ENCODE measurements at places on chromosomes 12 and 14.

DNA sequence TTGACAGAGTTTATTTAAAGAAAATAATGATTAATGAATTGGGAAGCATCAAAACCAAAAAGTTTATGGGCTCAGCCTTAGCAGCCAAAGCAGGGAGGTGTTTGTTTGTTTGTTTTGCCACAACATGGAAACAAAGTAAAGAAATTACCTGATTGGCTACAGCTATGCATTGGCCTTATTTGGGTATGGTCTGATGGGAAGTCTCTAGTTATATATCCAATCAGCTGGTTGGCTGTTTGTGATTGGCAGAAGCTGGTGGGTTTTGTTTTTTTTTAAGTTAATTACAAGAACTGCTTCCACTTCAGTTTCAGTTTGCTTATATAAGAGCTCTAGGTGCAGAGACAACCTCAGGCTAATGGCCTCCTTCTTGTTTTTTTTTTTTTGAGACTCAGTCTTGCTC lies 4.6 kb upstream of the LEMD3 start:
- no peak for DNase-seq

DNA sequence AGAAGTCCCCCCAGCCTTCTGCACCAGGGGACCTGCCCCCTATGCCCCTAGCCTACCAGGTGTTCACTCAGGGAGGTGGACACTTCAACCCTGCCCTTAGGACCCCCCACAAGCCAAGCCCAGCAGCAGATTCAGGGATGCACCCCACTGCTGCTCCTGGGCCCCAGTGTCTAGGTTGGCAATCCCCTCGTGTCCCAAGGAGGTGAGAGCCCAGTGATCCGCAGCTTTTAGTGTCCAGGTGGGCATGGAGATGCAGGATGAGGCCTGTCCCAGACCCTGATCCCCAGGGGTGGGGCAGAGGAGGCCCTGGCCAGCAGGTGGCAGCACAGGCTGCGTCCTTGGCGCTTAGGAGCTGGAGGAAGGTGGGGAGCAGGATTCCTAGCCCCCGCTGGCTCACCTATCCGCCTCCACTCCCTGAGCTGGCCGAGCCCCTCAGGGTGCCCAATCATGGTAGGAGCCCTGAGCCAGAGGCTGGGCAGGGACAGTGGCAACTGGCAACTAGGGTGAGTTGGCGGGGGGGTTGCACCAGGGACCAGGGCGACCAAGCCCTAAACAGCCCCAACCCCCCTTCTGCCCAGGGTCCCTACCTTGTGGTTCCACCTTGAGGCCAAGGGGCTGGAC lies 4.1 kb downstream of the CKB start:
- peak; percentile 78 for DNase-seq

GRCh38 chr14:20477211-20477876 lies 8.1 kb downstream of the PNP start:
- no peak for DNase-seq

GRCh38 chr14:38982837-38983236 lies 120.2 kb downstream of the SEC23A start:
- DNase-seq, result no peak

- DNase-seq, result no peak
Measured at GRCh38 chr12:10718279-10718821, 4.8 kb downstream of the YBX3 start.

- DNase-seq, result no peak
Measured at GRCh38 chr12:110649341-110649847, 35.5 kb downstream of the TCTN1 start.

- no peak for DNase-seq
Measured at GRCh38 chr12:93793983-93794382, 116.8 kb downstream of the CRADD start.

- no peak for DNase-seq
Measured at GRCh38 chr14:62015243-62015642, 253.0 kb downstream of the SNAPC1 start.

GRCh38 chr12:12477532-12477890 lies 85.2 kb downstream of the DUSP16 start:
- DNase-seq, result no peak

DNA sequence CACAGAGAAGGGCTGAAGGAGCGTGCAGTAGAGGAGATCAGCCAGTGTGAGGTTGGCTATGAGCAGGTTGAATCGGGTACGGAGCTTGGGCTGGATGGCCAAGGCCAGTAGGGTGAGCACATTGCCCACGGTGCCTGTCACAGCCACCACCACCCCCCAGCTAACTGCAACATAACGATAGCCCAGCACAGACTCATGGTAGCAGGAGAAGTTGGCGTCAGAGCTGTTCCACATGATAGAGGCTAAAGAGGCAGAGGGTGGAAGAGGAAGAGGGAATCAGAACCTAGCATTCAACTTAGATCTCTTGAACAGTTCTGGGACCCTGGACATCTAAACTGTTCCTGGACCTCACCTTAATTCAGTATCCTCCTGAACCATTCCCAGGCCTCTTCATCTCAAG lies 668 bp downstream of the GPR84 start:
- DNase-seq, result no peak

DNA sequence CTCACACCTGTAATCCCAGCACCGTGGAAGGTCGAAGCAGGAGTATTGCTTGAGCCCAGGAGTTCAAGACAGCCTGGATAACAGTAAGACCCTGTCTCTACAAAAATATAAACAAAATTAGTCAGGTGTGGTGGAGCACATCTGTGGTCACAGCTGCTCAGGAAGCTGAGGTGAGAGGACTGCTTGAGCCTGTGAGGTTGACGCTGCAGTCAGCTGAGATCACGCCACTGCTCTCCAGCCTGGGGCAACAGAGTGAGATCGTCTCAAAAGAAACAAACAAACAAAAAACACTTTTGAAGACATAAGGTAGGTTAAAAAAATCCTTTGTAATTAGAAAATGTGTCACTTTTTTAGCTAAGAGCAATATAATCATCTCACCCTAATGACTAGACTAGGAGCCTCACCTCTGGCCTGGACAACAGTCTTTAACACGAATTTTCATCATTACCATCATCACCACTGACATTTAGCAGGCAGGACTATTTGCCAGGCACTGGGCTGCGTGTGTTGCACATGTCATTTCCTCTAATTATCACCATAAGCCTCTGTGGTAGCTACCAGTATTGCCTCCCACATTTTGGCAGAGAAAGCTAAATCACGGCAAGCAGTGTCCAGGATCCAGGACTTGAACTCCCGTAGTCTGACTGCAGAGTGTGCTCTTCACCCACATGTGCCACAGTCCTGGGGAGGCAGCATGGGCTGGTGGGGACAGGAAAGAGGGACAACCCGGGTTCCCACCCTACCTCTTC lies 4.6 kb upstream of the SYCP3 start:
- no peak for DNase-seq

GRCh38 chr14:66842911-66843512 lies 335.1 kb downstream of the GPHN start:
- DNase-seq, result no peak

DNA sequence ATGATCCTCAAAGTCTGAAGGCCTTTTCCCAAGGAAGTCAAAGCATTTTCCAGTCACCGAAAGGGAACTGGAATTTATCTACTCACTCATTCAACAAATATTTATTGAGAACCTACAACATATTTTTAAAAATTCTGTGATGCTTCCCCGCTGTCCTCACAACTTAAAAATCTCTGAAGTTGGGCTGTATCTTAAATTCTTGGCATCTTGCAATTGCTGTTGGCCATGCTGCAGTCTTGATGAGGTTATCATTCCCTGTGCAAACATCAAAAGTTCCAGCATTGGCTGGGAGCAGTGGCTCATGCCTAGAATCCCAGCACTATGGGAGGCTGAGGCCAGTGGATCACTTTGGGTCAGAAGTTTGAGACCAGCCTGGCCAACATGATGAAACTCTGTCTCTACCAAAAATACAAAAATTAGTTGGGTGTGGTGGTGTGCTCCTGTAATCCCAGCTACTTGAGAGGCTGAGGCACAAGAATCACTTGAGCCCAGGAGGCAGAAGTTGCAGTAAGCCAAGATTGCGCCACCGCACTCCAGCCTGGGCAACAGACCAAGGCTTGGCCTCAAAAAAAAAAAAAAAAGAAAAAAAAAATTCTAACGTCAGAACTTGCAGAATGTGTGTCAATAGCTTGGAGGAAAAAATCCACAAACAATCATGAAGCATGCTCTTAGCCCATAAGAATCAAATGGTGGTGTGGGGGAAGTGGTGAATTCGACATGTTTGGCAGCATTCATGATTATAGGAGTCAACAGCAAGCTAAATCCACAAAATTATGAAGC lies 34.9 kb downstream of the CCDC177 start:
- DNase-seq, result no peak

DNA sequence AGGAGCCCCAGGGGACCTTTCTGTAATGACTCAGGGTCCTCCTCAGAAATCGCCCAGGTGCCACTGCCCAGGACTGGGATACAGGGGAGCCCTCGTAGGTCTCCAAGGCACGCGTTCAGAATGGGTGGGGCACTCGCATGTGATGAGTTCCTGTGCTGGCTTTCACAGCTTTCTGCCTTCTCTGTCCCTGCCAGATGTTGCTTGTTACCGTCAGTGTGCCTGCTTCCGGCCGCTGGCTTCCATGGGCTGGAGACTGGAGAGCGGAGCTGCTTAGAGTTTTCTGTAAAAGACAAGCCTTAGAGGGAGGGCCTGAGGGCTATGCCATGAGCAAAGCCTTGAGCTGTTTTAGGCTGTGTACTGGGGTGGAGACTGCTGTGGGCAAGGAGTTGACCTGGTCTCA lies 75.0 kb upstream of the SLC24A4 start:
- no peak for DNase-seq

DNA sequence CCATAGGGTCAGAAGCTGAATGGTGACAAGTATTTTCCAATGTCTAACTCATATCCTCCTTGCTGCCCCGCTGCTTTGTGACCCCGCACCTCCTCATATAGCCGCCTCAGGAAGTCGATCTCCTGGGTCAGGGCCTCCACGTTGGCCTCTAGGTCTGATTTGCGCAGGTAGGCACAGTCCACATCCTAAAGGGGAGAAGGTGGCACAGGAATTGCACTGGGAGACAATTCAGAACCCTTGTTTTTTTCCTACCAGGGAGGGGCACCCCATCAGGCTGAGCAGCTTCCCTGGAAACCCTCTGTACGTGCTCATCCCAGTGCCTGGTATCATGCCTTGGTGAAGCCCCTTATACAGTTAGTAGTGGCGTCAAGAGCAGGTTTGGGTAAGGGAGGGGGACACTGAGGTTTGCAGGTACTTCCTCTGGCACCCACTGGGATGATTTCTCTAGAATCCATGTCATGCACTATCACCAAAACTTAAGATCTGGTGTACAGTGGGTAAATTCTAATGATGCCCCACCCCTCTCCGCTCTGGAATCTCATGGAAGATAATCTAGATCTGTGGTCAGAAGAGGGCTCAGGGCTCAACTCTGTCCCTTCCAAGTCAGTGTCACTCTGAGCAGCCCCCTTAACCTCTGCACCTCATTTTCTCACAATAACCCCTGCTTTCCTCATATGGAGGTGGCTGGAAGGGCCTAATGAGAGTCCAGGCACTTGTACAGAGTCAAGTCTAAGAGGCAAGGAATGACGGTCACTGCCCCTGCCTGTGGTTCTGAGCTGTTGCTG lies 20.1 kb upstream of the KRT86 start:
- no peak for DNase-seq

DNA sequence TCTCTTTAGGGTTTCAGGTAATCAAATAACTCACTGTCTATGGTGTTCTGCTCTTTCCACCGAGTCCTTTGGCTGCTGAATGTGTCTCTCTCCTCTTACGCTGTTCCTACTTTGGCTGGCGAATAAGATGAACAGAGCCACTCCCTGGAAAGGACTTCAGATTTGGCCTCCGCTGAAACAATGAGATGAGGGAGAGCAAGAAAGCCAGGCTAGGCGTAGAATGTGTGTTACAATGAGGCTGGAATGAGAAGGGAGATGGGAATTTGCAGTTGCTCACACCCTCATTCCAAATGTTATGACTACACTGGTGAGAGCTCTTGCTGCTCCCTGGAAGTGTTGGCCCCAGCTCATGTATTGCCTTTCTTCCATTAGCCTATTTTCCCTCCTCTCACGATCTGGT lies at the start of gene MFAP5:
Gene MFAP5, minus strand, starts transcription at position 234 of the 400 bp plus-strand sequence. CDS start 722 bp downstream, outside the sequence.
- no peak for DNase-seq

DNA sequence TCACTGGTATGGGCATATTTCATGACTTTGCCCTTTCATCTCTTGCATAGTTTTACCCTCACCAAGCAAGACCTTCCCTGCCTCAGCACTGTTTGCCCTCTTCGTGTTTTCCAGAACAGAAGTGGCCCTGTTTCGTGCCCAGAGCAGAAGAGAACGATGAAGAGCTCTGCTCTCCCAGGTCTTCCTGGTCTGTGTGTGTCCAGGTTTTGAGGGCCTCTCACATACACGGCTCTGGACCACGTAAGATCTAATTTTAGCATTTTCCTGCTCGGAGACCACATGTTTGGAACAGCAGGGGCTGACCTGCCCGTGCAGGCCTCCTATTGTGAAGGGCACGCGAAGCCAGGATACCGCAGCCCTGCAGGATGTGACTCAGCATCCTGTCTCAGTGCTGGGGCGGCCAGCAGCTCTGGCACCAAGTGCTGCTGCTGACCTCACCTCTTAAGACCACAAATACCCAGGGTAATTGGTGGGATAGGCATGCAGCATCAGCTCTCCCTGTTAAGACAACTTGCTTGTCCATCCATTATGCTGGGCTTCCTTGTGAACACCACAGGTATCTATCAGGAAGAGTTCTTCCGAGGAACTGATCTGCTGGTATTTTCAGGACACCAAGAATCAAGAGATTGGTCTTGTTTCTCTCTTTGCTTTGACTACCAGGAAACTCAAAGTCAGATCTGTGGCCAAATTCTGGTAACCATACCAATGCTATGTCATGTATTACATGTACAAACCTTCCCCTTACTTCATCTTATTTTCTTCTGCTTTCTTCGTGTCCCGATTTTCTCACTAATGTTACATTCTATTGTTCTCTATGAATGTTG lies 19.0 kb downstream of the SSH1 start:
- DNase-seq, result no peak

GRCh38 chr14:77040059-77040740 lies 11.7 kb upstream of the IRF2BPL start:
- peak; percentile 97 for DNase-seq

DNA sequence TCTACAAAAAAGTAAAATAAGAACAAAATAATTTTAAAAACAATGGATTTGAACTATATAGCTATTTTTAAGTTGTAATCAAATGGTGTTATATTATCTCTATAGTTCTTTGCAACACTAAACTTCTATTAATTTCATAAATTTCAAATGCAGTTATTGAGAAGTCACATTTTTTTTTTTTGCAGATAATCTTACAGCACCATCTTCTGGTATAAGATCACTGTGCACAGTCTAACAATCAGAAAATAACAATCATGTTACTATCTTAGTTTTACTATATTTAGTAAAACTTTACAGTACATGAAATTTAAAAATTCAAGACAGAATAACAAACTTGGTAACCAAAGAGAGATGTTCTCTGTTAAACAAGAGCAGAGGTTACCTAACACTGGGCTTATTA lies 40.6 kb downstream of the GXYLT1 start:
- no peak for DNase-seq

Measured in type B pancreatic cell (in vitro differentiated cells).